Stimulated activated CD8-positive, alpha-beta memory T cell treated with anti-CD3 and anti-CD28 coated beads, Interleukin-4, amount 100 ng/mL, for 1 hour (primary cell): ENCODE measurements at places on chromosomes 1 and 21.

DNA sequence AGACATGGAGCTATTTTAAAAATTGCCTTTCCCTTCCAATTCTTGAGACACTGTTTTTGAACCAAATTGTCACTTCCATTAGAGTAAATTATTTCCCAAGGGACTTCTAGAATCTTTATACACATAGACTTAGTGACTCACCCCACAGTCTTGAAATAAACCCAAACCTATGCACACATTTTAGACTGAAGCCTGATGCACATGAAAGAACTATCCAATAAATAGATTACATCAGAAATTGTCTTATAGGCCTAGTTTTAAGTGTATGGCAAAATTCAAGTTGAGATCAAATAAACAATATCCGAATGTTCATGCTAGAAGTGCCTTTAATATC is 32.2 kb upstream of the ZNF326 start:
- DNase-seq: no peak

DNA sequence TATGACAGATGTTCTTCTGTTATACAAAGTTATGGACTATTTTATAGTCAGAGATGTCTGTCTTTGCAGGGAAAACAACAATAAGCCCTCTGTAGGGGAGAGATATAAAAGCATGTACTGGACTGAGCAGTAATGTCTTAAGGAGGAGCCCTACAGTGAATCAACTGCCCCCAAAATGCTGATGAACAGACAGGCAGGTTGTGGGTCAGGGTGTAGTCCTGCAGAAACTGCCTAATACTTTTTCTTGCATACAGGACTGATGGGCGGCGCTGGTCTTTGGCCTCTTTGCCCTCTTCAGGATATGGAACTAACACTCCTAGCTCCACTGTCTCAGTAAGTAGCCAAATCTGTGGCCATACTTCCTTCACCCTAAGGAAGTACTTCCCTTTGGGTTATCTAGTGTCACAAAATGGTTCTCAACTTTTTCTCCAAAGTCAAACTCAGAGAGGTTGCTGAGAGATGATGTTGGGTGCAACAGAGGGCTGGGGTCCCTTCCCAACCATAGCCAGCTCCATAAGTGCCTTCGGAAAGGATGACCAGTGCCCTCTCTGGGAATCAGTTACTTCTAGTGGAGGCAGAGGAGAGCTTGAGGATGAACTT is 129.8 kb downstream of the PIK3R3 start:
- DNase-seq: no peak

DNA sequence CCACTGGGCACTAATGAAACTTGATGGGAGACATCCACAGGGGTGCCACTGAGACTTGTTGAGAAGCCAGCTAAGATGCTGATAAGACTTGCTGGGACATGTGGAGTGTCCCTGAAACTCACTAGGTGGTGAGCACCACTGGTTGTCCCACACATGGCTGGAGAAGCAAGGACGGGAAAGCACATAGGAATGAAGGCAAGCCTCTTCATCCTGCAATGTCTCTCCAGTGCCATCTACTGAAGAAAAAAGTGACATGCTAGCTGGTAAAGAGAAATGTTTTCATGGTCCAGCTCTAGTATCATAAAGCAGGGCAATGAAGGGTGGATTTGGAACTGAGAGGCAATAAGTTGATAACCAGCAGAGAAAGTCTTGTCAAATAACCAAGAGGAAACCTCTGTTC is 283.0 kb downstream of the PAPPA2 start:
- DNase-seq: no peak

DNA sequence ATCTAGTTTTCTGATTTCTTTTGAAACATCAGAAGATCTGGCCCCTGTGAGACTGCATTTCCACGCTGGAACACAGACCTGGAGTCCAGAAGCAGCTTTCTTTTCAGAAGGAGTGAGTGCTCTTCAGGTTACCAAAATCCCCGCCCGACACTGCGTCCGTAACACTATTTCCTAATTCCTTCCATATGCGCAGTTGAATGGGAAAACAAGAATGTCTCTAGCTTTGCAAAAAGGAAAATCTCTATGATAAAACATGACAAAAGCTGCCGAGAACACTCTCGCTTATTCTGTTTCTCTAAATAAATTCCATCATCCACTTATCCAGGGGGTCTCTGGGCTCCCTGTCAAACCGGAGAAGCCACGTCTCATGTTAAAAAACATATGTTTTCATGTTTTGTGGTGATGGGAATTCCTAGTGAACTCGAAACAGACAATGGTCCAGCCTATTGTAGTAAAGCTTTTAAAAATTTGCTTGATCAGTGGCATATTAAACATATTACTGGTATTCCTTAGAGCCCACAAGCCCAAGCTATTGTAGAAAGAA is 67.7 kb downstream of the PLD5 start:
- no peak for DNase-seq

GRCh38 chr1:152141971-152142584 is 16.9 kb downstream of the RPTN start:
- DNase-seq: no peak
